ENCODE measurements at places on chromosomes 5 and 9. TPM values are rescaled to one million over a fixed set of nuclear protein-coding genes. Genes with fewer than 3 reads are reported as not detected.

Gene PCDHB14
- 0.06 TPM for total RNA-seq

Gene CDH9
- total RNA-seq, result not detected

Gene ITGA2
- 36.5 TPM for total RNA-seq

Gene SLC25A2
- not detected for total RNA-seq

Gene MZB1
- not detected for total RNA-seq

Gene CTXN3
- not detected for total RNA-seq

Gene GABRA1
- not detected for total RNA-seq

Gene HMCN2
- total RNA-seq, result 0.04 TPM

Gene KIF12
- total RNA-seq, result 2.0 TPM

Gene PDE8B
- total RNA-seq, result 0.82 TPM

Gene CA9
- total RNA-seq, result 5.3 TPM

Gene HAVCR2
- total RNA-seq, result 0.52 TPM

Gene DEPDC1B
- 19.1 TPM for total RNA-seq

Gene N4BP3
- 1.2 TPM for total RNA-seq

Gene AMBP
- total RNA-seq, result 9.8 TPM

Gene PCDHGA10
- 0.01 TPM for total RNA-seq

Gene NEUROG1
- not detected for total RNA-seq

Gene MARCOL
- not detected for total RNA-seq

Gene FAM200C
- 2.5 TPM for total RNA-seq

Gene PDGFRB
- total RNA-seq, result 0.18 TPM

Gene STPG3
- total RNA-seq, result not detected

Gene TAF11L10
- not detected for total RNA-seq

Gene CLIC3
- total RNA-seq, result 1.7 TPM

Gene GFRA3
- 0.08 TPM for total RNA-seq

Gene HRCT1
- not detected for total RNA-seq

Gene UBTD2
- total RNA-seq, result 13.6 TPM

Gene PCDHB8
- total RNA-seq, result 0.42 TPM

Gene EPB41L4B
- total RNA-seq, result 9.5 TPM

Gene GABRB2
- not detected for total RNA-seq

Gene SEMA5A
- total RNA-seq, result not detected

Gene GARIN3
- total RNA-seq, result not detected

Gene C5orf15
- total RNA-seq, result 62.4 TPM

Gene LMX1B
- total RNA-seq, result 1.7 TPM

Gene DNAI1
- 0.37 TPM for total RNA-seq

Gene FPGS
- total RNA-seq, result 47.7 TPM

Gene TLN1
- total RNA-seq, result 117 TPM

Gene ADAMTS2
- total RNA-seq, result not detected

Gene DAP
- total RNA-seq, result 60.9 TPM
